ENCODE measurements at places on chromosomes 1 and 21.
A peak's percentile ranks its signal among the peaks of the same experiment; 100 is the strongest.

DNA sequence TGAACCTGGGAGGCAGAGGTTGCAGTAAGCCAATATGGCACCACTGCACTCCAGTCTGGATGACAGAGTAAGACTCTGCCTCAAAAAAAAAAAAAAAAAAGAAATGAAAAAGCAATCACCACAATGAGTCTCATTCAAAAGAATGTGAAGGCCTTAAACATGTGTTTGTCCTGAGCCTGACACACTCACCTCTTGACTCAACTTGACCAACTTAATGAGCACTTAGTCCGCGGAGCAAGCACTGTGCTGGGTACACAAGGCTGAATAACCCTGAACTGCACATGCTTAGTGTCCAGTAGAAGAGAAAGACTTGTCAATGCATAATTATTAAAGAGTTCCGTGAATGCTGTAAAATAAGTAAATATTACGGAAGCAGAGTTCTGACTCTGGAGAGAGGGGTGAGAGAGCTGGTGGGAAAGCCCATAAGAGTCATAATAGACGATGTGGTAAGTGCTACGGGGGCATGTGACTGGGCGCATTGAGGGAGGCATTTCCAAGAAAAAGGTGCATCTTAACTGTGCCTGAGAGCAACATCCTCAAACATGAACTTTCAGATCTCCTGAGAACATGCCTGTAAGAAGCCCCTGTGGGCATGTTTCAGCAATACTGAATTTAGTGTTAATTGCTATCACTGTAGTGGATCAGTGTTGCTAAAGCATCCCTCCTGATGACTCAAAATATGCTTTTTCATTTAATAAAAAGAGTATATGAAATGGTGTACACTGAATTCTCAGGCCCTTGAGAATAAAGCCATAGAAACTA is 27.2 kb downstream of the MCOLN2 start:
- DNase-seq = no peak

DNA sequence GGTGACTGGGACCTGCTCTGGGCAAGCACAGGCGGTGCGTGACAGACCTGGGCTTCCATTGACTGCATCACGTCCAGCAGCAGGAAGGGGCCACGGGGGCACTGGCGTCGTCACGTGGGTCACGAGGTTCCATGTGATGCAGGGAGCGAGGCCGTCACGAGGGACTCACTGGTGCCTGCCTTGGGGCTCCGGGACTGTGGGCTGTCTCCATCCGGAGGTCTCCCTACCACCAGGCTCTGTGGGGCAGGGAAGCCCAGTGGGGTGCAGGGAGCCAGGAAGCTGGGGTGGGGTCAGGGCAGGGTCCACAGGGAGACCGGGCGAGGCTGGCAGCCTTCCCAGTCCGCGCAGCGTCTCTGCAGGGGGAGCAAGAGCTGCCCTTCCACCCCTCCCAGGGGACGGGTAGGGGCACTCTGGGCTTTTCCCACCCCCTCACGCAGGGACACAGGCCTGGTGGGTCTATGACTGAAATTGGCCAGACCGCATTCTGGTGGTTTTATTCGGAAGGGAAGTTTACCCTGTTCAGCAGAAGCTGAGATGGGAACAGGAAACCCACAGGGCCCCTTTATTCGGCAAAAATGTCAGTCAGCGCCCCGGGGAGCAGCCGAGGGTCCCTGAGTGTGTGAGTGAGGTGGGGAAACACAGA is 416 bp upstream of the TNFRSF14 start:
- DNase-seq = no peak

GRCh38 chr1:182426442-182427430 is 23.2 kb upstream of the RGSL1 start:
- DNase-seq = no peak

DNA sequence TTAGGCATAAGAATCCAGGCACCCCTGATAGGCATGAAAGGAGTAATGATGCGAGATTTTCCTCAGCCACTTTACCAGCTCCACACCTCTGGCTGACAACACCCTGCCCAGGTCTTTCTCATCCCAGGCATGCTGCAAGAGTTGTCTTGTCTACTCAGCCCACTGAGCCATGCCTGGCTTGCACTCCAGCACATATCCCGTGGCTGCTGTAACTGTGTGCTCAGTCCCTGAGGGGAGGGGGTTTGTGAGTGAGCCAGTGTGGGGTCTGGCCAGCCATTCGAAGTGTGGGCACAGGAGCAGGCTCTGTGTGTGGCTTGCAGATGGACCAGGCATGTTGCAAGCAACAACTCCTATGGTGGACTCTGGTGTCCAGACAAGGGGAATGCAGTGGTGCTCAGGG is 529.6 kb downstream of the ADGRL2 start:
- DNase-seq = no peak

- DNase-seq = no peak
Observed at GRCh38 chr1:229334716-229335115, 8.1 kb downstream of the CCSAP start.

DNA sequence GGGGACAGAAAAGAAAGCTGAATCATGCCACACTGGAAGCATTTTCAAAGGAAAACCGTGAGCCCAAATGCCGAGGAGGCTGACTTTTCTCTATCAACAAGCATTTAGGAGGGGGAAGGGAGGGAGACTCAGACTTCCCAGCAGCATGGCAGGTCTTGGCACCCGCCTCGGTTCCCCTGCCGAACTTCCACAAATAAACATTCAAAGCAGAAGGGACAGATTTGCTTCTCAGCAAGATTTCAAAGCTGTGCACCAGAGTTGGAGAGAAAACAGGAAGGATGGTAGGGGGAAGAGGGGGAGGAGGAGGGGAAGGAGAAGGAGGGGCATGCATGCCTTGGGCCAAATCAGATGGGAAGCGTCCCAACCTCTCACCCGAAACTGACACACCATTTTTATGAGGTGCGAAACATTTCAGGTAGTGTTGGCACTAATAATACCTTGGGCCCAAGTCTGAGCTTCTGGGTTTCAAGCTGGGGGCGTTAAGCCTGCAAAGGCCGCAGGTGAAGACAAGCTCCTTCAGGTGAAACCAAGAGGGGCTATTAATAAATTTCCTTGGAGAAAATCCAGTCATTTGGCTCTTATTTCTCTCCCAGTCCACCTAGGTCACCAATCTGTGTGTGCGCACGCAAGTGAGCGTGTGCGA is 26.4 kb downstream of the ABCA4 start:
- DNase-seq = no peak

- peak; percentile 71 for DNase-seq
Observed at GRCh38 chr1:6171548-6172124, 8.5 kb downstream of the CHD5 start.

- DNase-seq = no peak
Observed at GRCh38 chr1:10511494-10511885, 36.7 kb downstream of the PEX14 start.

GRCh38 chr1:7111853-7112252 is 326.6 kb downstream of the CAMTA1 start:
- DNase-seq = no peak
